ENCODE measurements at places on chromosomes 13 and 19. TPM values are rescaled to one million over a fixed set of nuclear protein-coding genes. Genes with fewer than 3 reads are reported as not detected.

DNA sequence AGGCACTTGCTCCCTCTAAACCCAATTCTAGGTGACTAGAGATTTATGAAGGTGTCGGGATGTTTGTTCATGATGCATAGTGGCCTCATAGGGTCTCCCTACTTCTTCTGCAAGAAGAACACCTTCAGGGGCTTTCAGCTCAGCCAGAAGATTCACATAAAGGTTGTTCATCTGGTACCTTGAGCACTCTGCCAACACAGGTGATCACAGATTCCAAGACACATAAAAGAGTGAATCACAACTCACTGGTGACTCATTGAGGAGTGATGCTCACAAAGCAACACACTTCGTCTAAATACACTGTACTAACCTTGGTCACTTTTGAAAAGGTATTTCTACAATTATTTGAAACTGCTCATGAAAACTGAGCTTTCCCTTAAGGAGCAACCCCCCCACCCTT is 6.8 kb upstream of the ZNF324 start:
- H3K4me3 ChIP-seq, result no peak overlapping the region
- H3K36me3 ChIP-seq, result no peaks in the 10 kb centered on the region
- no peak overlapping the region for H3K27ac ChIP-seq
- no peaks in the 10 kb centered on the region for H3K27me3 ChIP-seq
- H3K4me1 ChIP-seq, result no peaks in the 10 kb centered on the region

GRCh38 chr13:48493066-48493765 is 39.7 kb downstream of the RCBTB2 start:
- H3K27me3 ChIP-seq, result no peaks in the 10 kb centered on the region
- H3K4me3 ChIP-seq, result no peak overlapping the region
- H3K36me3 ChIP-seq, result no peaks in the 10 kb centered on the region
- H3K4me1 ChIP-seq, result 0 out of 2 replicates have a peak, but pooled peaks cover 4% of the 10 kb centered on the region
- no peak for DNase-seq

DNA sequence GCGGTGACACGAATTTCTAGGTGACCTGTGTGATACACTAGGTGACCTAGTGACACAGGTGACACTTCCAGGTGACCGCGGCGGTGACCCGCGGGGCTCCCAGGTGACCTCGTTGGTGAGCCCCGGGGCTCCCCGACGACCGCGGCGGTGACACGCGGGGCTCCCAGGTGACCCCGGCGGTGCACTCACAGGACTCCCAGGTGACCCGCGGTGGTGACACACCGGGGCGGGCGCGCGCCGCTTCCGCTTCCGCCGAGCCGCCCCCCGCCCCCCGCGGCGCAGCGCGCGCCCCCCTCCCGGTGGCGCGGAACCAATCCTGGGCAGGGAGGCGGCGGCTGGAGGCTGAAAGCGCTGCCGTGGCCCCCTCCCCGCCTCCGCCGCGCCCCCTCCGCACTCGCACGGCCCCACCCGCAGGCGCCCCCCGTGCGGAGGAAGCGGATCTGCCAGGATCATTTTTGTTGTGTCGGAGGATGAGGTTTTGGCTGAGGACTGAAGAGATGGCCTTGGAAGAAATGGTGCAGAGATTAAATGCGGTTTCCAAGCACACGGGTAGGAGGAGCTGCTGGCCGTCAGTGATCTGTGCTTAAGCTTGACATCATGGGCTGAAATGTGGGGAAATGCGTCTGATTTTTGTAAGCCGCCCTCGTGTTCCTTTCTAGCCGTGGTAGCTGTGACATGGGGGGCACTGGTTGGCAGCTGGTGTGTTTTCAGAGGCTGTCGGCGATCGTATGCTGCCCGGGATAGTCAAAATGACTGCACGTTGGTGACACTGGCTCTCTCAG is at the start of gene MCF2L:
Gene MCF2L, plus strand, starts transcription at position 305 of the 782 bp plus-strand sequence. Its CDS starts 166 bp downstream, at position 471.
- H3K4me1 ChIP-seq, result peaks cover 15% of the 10 kb centered on the region
- no peaks in the 10 kb centered on the region for H3K27me3 ChIP-seq
- DNase-seq, result peak; percentile 61
- H3K27ac ChIP-seq, result no peak within 1 kb of the TSS

DNA sequence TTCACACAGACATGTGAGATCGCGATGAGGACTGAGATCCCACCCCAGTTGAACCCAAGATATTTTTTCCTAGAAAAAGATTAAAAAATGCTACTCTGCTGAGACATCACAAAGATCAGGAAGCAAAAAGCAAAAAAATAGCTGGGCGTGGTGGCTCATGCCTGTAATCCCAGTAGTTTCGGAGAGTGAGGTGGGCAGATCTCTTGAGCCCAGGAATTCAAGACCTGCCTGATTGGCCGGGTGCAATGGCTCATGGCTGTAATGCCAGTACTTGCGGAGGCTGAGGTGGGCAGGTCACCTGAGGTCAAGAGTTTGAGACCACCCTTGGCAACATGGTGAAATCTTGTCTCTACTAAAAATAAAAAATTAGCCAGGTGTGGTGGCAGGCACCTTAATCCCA is 1.1 kb downstream of the FUT3 start:
- no peaks in the 10 kb centered on the region for H3K36me3 ChIP-seq
- peak; percentile 64 for DNase-seq
- H3K27me3 ChIP-seq, result no peaks in the 10 kb centered on the region

DNA sequence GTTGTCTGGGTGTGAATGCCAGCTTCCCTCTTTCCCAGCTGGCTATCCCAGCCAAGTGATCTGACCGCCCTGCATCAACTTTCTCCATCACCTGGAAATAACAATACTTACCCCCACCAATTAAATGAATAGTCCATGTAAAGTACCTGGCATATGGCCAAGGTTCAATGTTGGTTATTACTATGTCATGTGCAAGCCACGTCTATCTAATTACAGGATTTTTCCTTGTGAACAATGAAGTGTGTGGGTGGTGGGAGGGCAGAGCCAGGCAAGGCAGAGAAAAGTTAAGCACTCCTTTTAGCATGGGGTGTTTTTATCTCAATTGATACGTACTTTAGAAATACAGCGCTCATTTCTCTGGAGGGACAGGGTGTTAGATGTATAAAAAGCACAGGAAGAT is 121.1 kb downstream of the NHLRC3 start:
- DNase-seq, result no peak
- H3K36me3 ChIP-seq, result no peaks in the 10 kb centered on the region
- no peaks in the 10 kb centered on the region for H3K4me1 ChIP-seq
- H3K27ac ChIP-seq, result no peak overlapping the region
- H3K4me3 ChIP-seq, result no peak overlapping the region

GRCh38 chr13:100334214-100334613 is 245.3 kb downstream of the PCCA start:
- no peaks in the 10 kb centered on the region for H3K27me3 ChIP-seq
- H3K36me3 ChIP-seq, result no peaks in the 10 kb centered on the region

DNA sequence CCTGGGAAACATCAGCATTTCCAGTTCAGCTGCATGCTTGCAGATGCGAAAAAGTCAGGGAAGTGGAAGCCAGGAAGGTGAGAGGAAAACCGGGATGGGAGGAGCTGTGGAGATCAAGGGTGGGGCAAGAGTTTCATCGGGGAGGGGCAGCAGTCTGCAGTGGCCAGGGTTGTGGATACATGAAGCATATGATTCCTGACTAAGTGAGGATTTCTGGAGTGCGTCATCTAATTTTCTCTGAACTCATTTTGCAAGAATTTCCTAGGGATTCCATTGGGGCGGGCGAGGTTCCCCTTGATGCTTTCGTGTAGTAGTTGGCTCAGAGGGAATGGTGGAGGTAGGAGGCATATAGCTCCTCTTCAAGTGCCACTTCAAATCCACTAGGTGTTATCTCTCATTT is 344.1 kb upstream of the TMTC4 start:
- H3K36me3 ChIP-seq, result no peaks in the 10 kb centered on the region
- no peak overlapping the region for H3K27ac ChIP-seq
- no peak overlapping the region for H3K4me3 ChIP-seq
- H3K27me3 ChIP-seq, result peaks cover 32% of the 10 kb centered on the region

The KLK12 gene
- total RNA-seq, result not detected

The SPIB gene
- total RNA-seq, result 0.83 TPM

Data from PC-9 (cell line).